A549 treated with Mapracorat at 1 μM for 4 hours (cell line): ENCODE measurements at places on chromosomes 2 and 18. TPM values are rescaled to one million over a fixed set of nuclear protein-coding genes. Genes with fewer than 3 reads are reported as not detected.

CTAGE1 gene
- total RNA-seq, result not detected in 5 replicates

SLC19A3 gene
- total RNA-seq, result 2.6 to 3.7 TPM (median 2.9 TPM) in 5 replicates

HOXD3 gene
- 0.20 to 0.30 TPM in 2 of 5 replicates, not detected in the others for total RNA-seq

PPIG gene
- total RNA-seq, result 32.4 to 47.5 TPM (median 38.7 TPM) in 5 replicates

BOK gene
- total RNA-seq, result 25.6 to 38.0 TPM (median 37.1 TPM) in 5 replicates

RAX gene
- not detected in 5 replicates for total RNA-seq

CENPO gene
- total RNA-seq, result 44.3 to 53.9 TPM (median 46.9 TPM) in 5 replicates

PCARE gene
- not detected in 5 replicates for total RNA-seq

ACMSD gene
- not detected in 5 replicates for total RNA-seq

RGPD4 gene
- total RNA-seq, result 0.04 to 0.07 TPM (median 0.06 TPM) in 4 of 5 replicates, not detected in the other

SPP2 gene
- total RNA-seq, result not detected in 5 replicates

EPC2 gene
- 9.3 to 10.7 TPM (median 10.6 TPM) in 5 replicates for total RNA-seq

NMUR1 gene
- total RNA-seq, result not detected in 5 replicates

VPS54 gene
- total RNA-seq, result 12.3 to 14.9 TPM (median 14.2 TPM) in 5 replicates

GDF7 gene
- total RNA-seq, result 0.02 to 0.13 TPM (median 0.09 TPM) in 5 replicates

PLCD4 gene
- 0.29 to 0.56 TPM (median 0.39 TPM) in 5 replicates for total RNA-seq

NT5C1B gene
- not detected in 5 replicates for total RNA-seq

EIF2B4 gene
- 53.2 to 61.0 TPM (median 54.0 TPM) in 5 replicates for total RNA-seq

FSIP2 gene
- not detected in 5 replicates for total RNA-seq

PLGLB1 gene
- total RNA-seq, result 0.48 to 1.1 TPM (median 0.71 TPM) in 4 of 5 replicates, not detected in the other

HOXD12 gene
- total RNA-seq, result not detected in 5 replicates

NUP35 gene
- 30.1 to 37.4 TPM (median 31.3 TPM) in 5 replicates for total RNA-seq

MOCOS gene
- 2.6 to 3.0 TPM (median 2.7 TPM) in 5 replicates for total RNA-seq

CYRIA gene
- total RNA-seq, result 0.15 to 0.86 TPM (median 0.28 TPM) in 5 replicates

OTOF gene
- total RNA-seq, result 0.03 to 0.21 TPM (median 0.15 TPM) in 5 replicates
